ENCODE measurements at places on chromosomes 6 and 20. TPM values are rescaled to one million over a fixed set of nuclear protein-coding genes. Genes with fewer than 3 reads are reported as not detected.

The STMND1 gene
- not detected for total RNA-seq

The NOL7 gene
- 48.5 TPM for total RNA-seq

The FOXC1 gene
- total RNA-seq: 2.3 TPM

The FGD2 gene
- not detected for total RNA-seq

The GCNT2 gene
- total RNA-seq: 0.32 TPM

The MTG2 gene
- total RNA-seq: 20.7 TPM

The CEP85L gene
- 23.5 TPM for total RNA-seq
